T-cell (primary cell): ENCODE measurements at places on chromosomes 6 and 20.

- H3K27ac ChIP-seq, result no peak overlapping the region
- H3K4me1 ChIP-seq, result no peaks in the 10 kb centered on the region
- no peaks in the 10 kb centered on the region for H3K27me3 ChIP-seq
- DNase-seq, result no peak
- no peak overlapping the region for H3K4me3 ChIP-seq
- H3K36me3 ChIP-seq, result no peaks in the 10 kb centered on the region
These were observed 160.5 kb upstream of the GRIK2 start for GRCh38 chr6:101232961-101233360.

- H3K4me1 ChIP-seq, result no peaks in the 10 kb centered on the region
- H3K27me3 ChIP-seq, result no peaks in the 10 kb centered on the region
- DNase-seq, result no peak
- no peak overlapping the region for H3K27ac ChIP-seq
These were observed 568.2 kb downstream of the HDGFL1 start for GRCh38 chr6:23137611-23138010.

- no peak overlapping the region for H3K4me3 ChIP-seq
These were observed 68.4 kb downstream of the PCSK2 start for GRCh38 chr20:17295151-17295726.

GRCh38 chr6:44969446-44970185 is 358.5 kb upstream of the RUNX2 start:
- DNase-seq, result no peak
- no peaks in the 10 kb centered on the region for H3K36me3 ChIP-seq
- H3K4me1 ChIP-seq, result peaks cover 9% of the 10 kb centered on the region
- H3K27ac ChIP-seq, result no peak overlapping the region

- no peaks in the 10 kb centered on the region for H3K27me3 ChIP-seq
- H3K36me3 ChIP-seq, result no peaks in the 10 kb centered on the region
- no peak for DNase-seq
- H3K4me1 ChIP-seq, result no peaks in the 10 kb centered on the region
- H3K4me3 ChIP-seq, result no peak overlapping the region
These were observed 344.6 kb upstream of the IMPG1 start for GRCh38 chr6:76416821-76417605.

GRCh38 chr6:170128346-170128745 is 162.5 kb downstream of the DLL1 start:
- H3K4me1 ChIP-seq, result no peaks in the 10 kb centered on the region
- no peak overlapping the region for H3K4me3 ChIP-seq
- no peak for DNase-seq
- no peaks in the 10 kb centered on the region for H3K27me3 ChIP-seq

DNA sequence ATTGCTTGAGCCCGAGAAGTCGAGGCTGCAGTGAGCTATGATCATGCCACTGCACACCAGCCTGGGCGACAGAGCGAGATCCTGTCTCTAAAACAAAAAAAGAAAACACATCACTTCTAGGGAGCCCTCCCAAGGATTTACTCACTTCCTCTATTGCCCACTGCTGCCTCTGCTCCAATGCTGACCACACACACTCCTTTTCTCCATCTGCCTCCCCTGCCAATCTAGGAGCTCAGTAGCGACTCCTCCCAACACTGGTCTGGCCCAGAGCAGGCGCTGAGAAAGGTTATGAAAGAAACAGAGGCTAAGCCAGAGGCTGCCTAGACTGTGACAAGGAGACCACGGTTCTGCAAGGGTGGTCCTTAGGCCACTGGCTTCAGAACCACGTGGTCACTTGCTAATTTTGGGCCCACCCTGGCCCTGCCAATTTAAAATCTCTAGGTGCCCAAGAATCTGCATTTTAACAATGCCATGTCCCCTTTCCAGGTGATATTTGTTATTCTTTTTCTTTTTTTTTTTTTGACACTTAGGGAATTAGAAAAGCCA is 1.3 kb upstream of the E2F1 start:
- no peaks in the 10 kb centered on the region for H3K27me3 ChIP-seq
- H3K27ac ChIP-seq, result no peak overlapping the region
- no peaks in the 10 kb centered on the region for H3K36me3 ChIP-seq
- H3K4me1 ChIP-seq, result peaks cover 40% of the 10 kb centered on the region

GRCh38 chr6:116215414-116215813 is 38.5 kb downstream of the TSPYL4 start:
- H3K4me3 ChIP-seq, result no peak overlapping the region
- H3K4me1 ChIP-seq, result no peaks in the 10 kb centered on the region
- H3K27ac ChIP-seq, result no peak overlapping the region
- no peak for DNase-seq
